ENCODE measurements at places on chromosomes 6 and 20. TPM values are rescaled to one million over a fixed set of nuclear protein-coding genes. Genes with fewer than 3 reads are reported as not detected.

GRCh38 chr20:17644451-17644850, 37.6 kb downstream of the RRBP1 start:
- H3K27me3 ChIP-seq: no peaks in the 10 kb centered on the region
- H3K36me3 ChIP-seq: peaks cover 16% of the 10 kb centered on the region

VSTM2L gene
- not detected for total RNA-seq

LIN28B gene
- total RNA-seq: not detected

MUC22 gene
- not detected for total RNA-seq

GRCh38 chr6:134774201-134774638, 175.7 kb downstream of the ALDH8A1 start:
- H3K27ac ChIP-seq: no peak overlapping the region
- H3K36me3 ChIP-seq: no peaks in the 10 kb centered on the region
- no peak for DNase-seq
- no peak overlapping the region for H3K4me3 ChIP-seq

DNA sequence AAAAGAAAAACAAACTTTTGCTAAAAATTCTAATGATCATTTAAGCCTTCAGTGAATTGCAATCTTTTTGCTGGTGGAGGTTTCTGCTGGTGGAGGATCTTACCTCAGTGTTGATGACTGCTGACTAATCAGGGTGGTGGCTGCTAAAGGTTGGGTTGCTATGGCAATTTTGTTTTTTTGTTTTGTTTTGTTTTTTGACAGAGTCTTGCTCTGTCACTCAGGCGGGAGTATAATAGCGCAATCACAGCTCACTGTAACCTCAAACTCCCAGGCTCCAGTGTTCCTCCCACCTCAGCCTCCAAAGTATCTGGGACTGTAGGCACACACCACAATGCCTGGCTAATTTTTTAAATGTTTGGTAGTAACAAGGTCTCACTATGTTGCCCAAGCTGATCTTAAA, 94.7 kb downstream of the ANKRD6 start:
- no peaks in the 10 kb centered on the region for H3K27me3 ChIP-seq
- no peaks in the 10 kb centered on the region for H3K36me3 ChIP-seq
- peaks cover 4% of the 10 kb centered on the region for H3K4me1 ChIP-seq
